RWPE1 (cell line): ENCODE measurements at places on chromosomes 4 and X.

GRCh38 chr4:165325732-165326512 lies 1.5 kb upstream of the MSMO1 start:
- DNase-seq = peak; percentile 64

DNA sequence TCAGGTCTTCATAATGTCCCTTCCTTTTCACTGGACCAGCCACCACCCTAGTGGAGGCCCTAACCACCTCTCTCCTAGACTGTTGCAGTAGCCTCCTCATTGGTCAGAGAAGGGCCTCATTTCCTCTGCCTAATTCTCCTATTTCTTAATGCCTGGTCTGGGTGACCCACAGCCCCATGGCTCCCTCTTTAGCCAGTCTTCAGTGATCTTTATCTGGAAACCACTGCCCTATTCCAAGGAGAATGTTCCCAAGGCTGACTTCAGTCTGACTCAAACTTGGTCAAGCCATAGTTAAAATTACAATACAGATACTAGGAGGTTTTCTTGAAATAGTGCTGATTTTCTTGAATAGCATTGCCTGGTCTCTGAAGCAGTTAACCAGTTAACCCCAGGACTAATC lies 53.6 kb upstream of the PRPS1 start:
- no peak for DNase-seq

DNA sequence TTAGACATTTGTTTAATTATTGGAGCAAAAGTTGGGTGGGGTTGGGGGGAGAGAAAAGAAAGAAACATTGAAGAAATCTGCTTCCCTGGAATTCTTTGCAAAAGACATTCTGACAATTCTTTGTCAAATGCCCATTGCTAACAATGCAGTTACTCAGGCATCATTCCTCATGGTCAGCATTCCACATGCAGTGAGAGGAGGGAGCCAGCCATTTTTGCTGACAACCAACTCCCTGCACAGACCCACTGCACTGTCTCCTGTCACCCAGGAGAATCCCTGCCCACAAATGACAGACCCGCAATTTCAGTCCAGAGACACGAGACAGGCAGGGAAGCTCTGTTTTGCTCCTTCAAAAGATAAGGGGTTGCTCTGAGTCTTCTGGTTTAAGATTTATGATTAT lies 985.1 kb upstream of the SLIT2 start:
- no peak for DNase-seq

- no peak for DNase-seq
Observed at GRCh38 chrX:9842541-9842940, 56.3 kb downstream of the SHROOM2 start.

DNA sequence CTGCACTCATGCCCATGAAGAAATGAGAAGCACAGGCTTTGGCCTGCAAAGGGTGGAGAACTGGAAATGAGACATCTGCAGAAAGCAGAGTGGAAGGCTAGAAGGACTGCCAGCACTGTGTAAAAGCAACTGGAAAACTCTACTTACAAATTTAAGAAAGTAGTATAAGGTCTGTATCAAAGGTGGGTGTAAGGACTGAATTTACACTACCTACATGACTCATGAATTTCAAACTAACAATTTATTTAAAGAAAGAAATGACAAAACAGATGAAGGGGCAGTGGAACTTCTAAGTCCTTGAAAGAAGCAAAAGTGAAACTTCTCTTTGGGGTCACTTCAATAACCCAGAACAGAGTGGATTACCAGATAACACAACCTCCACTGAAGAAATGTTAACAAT lies 71.2 kb downstream of the SLC10A7 start:
- DNase-seq = no peak

- peak; percentile 46 for DNase-seq
Observed at GRCh38 chr4:154626793-154627484, 14.5 kb upstream of the FGG start.

GRCh38 chrX:40684092-40684491 lies 36.7 kb upstream of the CXorf38 start:
- no peak for DNase-seq

- DNase-seq = peak; percentile 0
Observed at GRCh38 chr4:157447195-157447594, 226.7 kb downstream of the GRIA2 start.

GRCh38 chrX:107715331-107716117 lies 60.1 kb downstream of the TSC22D3 start:
- DNase-seq = no peak

DNA sequence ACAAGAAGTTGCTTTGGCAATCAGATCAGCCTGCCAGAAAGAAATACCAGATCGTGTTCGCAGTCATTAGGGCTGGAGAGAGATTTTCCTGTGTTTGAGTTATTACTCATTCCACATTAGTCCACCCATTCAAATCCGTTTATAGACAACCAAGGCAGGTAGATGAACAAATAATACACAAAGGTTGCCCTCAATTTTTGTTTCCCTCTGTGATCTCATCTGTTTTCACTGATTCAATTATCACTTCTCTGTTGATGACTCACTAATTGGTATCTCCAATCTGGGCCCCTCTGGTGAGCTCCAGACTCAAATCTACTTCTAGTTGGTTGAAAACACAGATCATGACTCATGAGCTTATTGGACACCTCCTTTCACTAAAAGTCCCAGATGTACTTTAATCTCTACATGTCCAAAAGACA lies 54.5 kb downstream of the CHM start:
- peak; percentile 9 for DNase-seq

GRCh38 chr4:10075953-10076391 lies 40.6 kb downstream of the WDR1 start:
- no peak for DNase-seq

DNA sequence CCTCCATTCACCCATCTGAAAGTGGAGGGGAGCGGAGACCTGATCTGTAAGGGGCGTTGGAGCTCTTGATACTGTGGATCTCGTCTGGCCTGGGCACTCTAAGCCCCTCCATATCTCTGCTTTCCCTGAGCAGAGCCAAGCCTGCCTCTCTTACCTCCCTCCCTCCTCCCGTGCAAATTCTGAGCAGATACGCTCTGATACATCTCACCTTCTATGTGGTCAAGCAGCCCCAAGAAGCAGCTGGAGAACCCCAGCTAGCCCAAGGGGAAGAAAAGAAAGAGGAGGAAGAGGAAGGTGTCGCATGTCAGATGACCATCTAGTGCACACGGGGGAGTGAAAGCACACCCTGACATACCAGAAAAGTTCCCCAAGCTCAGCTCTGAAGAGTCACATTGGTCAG lies 1.9 kb upstream of the DGAT2L6 start:
- DNase-seq = no peak

DNA sequence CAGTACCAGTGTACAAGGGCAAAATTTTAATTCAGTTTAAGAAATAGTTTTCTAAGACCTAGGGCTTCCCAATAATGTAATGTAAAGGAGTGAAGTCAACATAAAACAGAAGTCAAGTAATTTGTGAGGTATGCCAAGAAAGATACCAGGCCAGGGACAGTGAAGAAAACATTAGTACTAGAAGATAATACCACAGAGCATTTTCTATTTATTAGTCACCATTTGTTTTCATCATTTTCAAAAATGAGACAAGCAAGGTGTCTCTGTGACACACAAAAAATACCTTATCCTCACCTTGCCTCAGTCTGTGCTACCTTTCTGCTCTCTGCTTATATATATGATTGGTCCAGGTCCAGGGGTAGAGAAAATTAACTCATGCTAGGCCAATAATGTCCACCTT lies 46.8 kb downstream of the VEGFC start:
- DNase-seq = no peak

GRCh38 chr4:57061395-57061794 lies 48.8 kb downstream of the IGFBP7 start:
- DNase-seq = no peak

DNA sequence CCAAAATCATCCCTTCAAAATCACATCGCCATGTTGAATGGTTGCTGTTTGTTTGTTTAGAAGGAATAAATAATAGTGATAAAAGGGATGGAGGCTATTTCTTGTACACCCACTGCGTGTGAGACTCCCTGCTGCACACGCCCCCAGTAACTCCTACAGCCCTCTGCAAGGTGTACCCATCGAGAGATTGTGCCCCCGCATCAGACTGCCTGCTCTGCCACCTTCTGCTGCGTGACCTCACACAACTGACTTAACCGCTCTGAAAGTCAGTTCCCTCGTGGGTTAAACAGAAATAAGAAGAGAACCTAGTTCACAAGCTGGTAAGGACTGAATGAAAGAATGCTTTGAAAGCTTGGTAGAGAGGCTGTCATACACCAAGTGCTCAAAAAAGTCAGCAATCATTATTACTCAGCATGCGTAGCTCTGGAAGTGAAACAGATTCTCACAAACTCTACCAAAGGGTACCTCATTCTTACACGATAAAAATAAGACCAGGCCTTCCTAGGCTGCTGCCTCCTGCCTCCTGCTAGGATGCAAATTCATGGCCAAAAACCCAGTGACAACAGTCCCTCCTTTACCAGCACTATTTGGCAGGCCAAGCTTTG lies 147.1 kb downstream of the CPEB2 start:
- DNase-seq = no peak

GRCh38 chr4:38128478-38129459 lies 168.6 kb downstream of the PTTG2 start:
- peak; percentile 67 for DNase-seq

DNA sequence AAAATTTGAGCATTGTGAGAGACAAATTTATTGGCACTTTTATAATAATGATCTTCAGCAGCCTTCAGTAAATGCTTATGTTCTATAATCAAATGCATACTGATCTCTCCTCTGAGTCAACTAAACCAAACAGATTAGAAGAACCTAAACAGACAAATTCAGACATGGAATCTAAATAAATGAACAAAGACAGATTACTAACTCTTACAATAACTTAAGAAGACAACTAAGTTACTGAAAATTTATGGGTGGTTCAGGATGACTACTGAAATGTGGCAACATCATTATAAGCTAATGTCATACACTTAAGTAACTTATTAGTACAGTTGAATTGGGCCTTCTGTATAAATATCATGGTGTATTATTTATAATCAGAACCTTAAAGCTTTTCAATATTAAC lies 127.3 kb downstream of the NEK1 start:
- no peak for DNase-seq

- no peak for DNase-seq
Observed at GRCh38 chr4:87560802-87561201, 31.6 kb upstream of the SPARCL1 start.

DNA sequence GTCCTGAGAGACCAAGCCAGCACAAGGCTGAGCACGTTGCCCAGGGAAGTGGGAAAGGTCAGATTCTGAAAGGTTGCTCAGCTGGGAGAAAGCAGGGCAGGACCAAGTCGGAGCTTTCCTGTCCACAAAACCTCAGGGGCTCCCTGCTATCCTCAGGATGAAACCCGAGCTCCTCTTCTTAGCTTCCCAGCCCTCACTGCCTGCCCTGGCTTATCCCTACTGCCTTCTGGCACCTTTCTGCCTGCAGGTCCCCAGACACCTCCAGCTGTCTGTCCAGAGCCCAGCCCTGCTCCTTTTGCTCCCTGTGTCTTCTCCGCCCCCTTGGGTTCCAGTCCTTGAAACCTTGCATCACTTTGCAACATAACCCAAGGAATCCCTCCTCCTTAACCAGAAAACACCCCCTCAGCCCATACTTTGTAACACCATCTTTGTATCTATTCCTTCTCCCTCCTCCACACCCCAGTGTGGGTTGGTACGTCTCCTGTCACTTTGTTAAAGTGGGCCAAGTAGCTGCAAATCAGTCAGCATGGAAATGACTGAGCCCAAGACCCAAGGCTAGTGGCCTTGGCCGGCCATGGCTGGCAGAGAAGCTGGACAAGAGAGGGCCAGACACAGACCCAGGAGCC lies 20.0 kb upstream of the PRRG3 start:
- no peak for DNase-seq

- no peak for DNase-seq
Observed at GRCh38 chr4:101458914-101459313, 111.6 kb upstream of the PPP3CA start.

- no peak for DNase-seq
Observed at GRCh38 chr4:75232546-75232945, 281.7 kb downstream of the RCHY1 start.

DNA sequence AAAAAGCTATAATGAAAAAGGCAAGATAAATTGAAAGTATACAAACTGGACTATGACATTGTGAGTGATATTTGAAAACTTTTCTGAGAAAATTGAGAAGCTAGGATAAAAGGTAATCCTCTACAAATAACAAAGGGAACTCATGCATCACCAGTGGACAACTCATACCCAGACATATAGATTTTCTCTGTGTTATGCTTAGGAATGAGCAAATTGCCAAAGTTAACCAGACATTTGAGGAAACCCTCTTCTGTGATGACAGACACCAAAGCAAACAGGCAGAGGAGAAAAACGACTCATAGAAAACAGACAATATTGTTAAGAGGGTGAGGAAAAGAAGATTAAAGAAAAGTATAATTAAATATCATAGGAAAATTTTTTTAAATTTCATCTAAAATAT lies 186.5 kb downstream of the MAB21L2 start:
- DNase-seq = no peak

DNA sequence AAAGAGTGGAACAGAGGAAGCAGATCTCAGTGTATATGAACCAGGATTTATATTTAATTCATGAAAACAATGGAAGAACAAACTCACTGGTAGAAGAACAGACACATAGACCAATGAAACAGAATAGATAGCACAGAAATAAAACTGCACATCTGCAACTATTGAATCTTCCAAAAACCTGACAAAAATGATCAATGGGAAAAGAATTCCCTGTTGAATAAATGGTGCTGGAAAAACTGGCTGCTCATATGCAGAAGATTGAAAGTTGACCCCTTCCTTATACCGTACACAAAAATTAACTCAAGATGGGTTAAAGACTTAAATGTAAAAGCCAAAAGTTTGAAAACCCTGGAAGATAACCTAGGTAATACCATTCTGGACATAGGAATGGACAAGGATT lies 391.0 kb downstream of the MAGEB5 start:
- DNase-seq = no peak

- no peak for DNase-seq
Observed at GRCh38 chr4:126821152-126821551, 811.6 kb upstream of the INTU start.

GRCh38 chr4:185504098-185505047 lies 30.9 kb downstream of the PDLIM3 start:
- DNase-seq = peak; percentile 5

- DNase-seq = no peak
Observed at GRCh38 chrX:96703816-96704215, 19.2 kb downstream of the DIAPH2 start.

- no peak for DNase-seq
Observed at GRCh38 chrX:125709074-125709473, 389.4 kb downstream of the TEX13C start.

DNA sequence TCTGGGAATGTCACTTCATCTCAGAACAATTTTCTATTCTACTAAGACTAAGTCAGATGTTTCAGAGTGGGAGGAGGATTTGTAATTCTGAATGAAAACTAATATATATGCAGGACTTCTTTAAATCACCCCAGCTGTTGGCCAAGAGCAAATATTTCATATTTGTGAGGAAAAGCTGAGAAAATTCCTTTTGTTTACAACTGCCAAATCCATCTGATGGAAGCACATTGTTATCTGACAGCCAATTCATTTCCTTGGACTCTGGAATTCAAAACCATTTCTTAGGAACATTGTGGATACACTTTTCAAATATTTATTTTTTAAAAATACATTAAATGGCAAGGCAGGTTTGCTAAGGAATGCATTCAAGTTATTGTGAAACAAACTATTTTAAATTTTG lies 8.0 kb downstream of the SLIT2 start:
- no peak for DNase-seq

- DNase-seq = peak; percentile 56
Observed at GRCh38 chr4:138405466-138405891, 163.3 kb upstream of the SLC7A11 start.

- DNase-seq = no peak
Observed at GRCh38 chrX:72408885-72409284, 103.2 kb upstream of the CITED1 start.

GRCh38 chr4:80990851-80991250 lies 39.7 kb upstream of the BMP3 start:
- DNase-seq = no peak
